ENCODE measurements at places on chromosomes 12 and 14.
A peak's percentile ranks its signal among the peaks of the same experiment; 100 is the strongest.

- DNase-seq = no peak
Observed at GRCh38 chr12:76013603-76014002, 18.0 kb downstream of the PHLDA1 start.

- DNase-seq = no peak
Observed at GRCh38 chr12:70247653-70248199, 4.5 kb downstream of the CNOT2 start.

DNA sequence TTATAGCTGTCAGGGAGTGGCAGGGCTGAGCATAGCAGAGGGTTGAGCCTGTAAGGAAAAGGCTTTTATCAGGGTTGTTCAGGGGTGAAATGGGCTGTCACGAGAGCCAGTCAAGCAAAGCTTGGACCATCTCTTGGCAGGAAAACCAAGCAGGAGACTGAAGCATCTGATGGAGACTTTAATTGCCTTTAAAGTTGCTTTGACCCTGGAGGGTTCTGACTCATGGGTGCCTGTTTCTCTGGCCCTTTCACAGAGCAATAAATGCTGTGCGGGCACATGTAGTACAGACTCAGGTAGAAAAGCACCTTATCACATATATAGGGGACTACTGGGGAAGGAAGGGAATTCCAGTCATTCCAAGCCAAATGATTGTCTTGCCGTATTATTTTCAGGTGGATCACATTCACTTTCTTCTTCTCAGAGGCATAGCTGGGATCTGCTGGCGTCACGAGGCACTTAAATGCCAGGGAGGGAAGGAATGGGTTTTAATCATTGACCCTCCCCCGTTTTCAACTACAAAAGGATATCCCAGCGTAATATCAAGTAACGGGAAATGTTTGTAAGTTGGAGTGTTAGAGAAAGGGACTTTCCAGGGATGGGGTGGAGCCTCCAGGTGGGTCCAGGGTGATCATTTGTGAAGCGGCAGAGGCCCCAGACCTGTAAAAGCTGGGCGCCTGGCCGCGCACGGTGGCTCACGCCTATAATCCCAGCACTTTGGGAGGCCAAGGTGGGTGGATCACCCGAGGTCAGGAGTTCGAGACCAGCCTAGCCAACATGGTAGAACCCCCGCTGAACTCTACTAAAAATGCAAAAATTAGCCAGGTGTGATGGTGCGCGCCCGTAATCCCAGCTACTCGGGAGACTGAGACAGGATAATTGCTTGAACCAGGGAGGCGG, 34.9 kb downstream of the PLEKHD1 start:
- DNase-seq = no peak

GRCh38 chr14:23167116-23167847, 16.2 kb downstream of the SLC7A8 start:
- DNase-seq = no peak

DNA sequence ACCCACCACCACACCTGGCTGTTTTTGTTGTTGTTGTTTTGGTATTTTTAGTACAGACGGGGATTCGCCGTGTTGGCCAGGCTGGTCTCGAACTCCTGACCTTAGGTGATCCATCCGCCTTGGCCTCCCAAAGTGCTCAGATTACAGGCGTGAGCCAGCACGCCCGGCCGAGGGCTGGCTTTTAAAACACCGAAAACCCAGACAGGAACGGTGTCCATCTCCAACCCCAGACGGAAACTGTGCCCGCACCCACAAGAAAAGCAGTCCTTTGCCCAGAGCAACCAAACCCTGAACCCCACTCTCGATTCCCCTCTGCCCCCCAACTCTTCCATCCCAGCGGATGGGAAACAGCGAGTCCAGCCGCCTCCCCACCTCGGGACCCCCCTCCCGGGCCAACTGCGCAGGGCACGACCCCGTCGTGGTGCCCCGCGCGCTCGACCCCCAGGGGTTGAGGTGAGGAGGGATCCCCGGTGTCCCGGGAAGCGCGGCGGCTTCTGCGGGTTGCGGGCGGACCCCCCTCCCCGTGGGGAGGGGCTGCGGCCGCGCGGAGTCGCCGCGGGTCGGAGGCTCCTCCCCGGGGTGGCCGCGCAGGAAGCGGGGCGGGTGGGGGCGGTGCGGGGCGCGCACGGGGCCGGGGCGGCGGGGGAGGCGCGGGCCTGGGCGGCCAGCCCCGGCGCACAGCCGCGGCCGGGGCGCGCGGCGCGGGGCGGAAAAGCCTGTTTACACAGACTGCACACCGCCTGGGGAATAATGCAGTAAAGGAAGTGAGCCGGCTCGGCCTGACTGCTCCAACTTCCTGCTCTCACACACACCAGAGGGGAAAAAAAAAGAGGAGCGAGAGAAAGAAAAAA, at the start of gene ELK3:
ELK3 (plus strand) TSS at position 651 of the 851 bp plus-strand sequence.
- DNase-seq = no peak

- DNase-seq = no peak
Observed at GRCh38 chr12:40832668-40833067, 140.4 kb downstream of the CNTN1 start.

- DNase-seq = no peak
Observed at GRCh38 chr14:98341211-98341610, 930.8 kb downstream of the BCL11B start.

DNA sequence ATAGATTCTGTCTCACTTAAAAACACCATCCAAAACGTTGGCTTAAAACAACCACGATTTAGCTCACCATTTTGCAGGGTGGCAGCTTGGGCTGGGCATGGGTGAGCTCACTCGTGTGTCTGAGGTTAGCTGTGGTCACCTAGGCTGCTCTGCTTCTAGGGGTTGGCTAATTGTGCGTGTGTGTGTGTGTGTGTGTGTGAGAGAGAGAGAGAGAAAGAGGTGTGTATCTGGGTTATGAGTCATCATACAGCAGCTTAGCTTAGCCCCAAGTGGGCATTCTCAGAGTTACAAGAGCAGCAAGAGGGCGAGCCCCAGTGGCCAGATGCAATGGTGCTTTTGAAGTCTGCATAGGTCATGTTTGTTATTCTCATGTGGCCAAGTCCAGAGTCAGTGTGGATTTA, 6.0 kb downstream of the FBXW8 start:
- peak; percentile 50 for DNase-seq

DNA sequence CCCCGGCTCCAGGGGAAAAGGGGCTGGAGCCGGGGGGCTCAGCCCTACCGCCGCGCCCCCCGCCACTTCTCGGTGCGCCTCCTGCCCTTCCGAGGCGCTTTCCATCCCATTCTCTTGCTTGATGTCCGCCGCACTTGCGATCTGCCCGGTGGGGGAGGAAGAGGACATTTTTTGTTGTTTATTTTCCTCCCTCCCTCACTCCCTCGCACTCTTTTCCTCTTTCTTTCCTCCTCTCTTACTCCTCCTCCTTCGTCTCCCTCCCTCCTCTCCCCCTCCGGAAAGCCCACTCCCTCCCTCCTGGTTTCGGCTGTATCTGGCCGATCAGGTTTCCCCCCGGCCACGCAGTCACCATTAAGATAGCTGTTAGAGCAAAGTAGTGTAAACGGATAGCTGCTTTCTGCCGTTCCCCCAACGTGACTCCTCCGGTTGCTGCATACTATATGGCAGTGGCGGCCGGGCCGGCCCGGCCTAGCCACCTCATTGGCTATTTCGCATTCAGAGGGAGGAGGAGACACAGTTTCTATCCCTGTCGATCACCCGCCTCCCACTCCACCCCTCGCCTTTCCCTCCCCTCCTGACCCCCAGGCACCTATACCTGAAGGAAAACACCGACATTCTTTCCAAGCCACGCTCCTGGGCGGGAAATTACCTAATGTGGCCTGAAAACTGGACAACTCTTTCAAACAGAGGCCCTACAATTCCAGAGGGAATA, at the start of gene SIX4:
SIX4 (minus strand) TSS at position 445 of the 712 bp plus-strand sequence; CDS start at position 168, 277 bp downstream.
- no peak for DNase-seq

DNA sequence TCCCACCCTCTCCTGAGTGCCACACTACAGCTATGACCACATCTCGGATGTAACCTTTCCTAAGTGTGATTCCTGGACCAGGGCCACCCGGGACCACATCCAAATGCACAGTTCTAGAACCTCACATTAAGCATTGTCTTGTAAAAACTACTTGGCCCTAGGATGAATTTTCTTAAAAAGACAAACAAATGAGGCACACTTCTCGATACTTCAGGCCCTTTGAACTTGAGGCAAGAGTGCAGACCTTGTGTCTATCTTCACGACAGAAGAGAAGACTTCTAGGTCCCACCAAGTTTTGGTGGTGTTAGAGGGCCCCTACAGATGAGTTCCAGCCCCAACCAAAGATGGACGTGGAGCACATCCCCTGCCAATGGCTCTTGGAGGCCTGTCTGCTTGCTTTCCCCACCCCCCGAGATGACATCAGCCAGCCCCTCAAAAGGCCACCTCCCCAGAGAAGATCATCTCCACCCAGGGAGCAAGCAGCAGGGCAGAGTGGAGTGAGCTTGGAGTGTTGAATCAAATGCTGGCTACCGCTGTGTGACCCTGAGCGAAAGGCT, 9.3 kb downstream of the ISCU start:
- no peak for DNase-seq

DNA sequence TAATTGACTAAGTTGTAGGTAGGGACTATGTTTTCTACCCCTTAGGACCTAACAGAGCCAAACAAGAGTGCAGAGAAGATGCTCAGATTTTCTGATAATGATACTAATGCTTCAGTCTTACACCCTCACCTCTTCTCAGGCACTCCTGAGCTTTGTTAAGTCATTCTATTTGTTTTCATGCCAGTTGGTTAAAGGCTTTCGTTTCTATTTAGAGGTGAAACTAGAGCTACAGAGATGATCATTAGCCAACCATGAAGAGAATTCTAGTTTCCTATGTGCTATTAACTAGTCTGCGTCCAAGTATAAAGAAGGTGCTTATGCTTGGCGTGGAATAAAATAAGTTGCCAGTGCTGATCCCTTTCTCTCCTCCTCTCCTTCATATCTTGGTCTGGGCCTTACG, 34.6 kb upstream of the PYGL start:
- DNase-seq = no peak

GRCh38 chr12:89225808-89226411, 126.4 kb downstream of the DUSP6 start:
- DNase-seq = peak; percentile 30

DNA sequence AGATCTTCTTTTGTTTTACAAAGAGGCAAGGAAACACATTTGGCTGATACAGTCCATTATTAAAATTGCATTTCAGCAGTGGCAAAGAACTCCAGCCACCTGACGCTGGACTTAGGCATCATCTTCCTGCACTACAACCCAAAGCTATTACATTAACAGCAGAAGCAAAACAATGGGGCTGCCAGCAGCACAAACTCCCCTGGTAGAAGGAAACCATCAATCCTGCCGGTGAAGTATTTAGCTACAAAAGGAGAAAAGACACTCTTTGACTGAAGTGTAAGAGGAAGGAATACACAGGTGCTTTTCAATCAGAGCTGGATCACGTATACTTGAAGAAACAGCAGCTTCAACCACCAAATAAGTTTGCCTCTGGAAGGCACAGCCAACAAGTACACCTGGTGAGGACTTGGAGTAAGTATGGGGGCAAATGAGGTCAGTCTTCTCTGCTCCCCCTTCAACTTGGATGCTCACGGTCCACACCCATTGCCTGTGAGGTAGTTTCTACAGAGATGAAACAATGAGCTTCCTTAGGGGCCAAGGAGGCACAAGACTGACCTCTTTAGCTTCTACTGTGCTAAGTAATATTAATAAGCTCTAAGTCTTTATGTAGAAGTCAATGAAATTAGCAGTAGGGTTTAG, 125.9 kb upstream of the FOXN3 start:
- no peak for DNase-seq

DNA sequence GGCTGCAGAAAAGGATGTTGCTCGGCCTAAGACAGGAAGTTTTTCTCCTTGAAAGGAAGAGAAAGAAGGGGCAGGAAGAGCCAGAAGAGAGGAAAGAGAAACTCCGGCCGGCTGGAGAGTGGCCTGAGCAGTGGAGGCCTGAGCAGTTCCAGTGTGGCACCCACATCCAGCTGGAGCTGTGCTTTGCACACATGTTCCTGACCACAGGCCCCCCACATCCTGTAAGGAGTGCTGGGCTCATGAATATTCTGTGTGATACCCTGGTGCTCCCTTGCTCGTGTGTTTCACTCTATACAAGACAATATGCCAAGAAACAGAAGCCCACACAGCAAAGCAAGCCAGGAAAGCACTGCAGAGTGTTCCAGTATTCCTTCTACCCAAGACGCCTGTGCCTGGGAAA, 27.1 kb downstream of the POLE start:
- no peak for DNase-seq

DNA sequence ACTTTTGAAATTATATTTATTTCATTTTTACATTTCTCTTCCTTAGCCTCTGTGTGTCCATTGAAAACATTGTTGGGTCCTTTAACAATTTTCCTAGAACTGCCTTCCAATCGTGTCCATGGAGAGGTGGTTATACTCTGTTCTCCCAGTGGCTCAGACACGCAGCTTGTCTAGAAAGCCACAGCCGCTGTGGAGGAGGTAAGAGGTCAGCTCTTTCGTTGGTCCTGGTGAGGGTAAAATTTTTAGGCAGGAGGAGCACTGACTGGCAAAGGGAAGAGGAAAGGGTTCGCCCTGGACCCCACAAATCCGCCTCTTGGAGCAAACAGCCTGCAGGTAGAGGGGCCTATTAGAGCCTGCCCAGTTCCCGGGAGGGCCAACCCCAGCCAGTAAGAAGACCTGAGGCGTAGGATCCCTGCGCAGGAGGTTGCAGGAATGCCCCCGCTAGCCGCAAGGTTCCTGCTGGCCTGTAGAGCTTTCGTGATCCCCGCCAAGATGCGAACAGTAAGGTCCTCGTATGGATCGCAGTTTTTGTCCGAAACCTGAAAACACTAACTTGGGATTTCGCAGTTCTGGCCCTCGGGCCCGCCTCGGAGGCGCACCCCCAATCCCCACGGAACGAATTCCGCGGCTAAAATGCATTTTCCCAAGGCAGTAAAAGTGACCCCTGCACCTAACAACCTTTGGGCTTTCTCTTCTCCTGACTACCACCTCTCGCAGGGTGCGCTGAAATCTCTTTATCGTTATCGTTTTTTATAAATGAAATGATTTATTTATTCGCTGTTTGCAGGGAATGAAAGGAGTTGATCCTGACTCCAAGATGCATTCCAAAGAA, 7.5 kb upstream of the PAX9 start:
- no peak for DNase-seq

- DNase-seq = no peak
Observed at GRCh38 chr12:60308366-60308991, 712.6 kb downstream of the SLC16A7 start.

- no peak for DNase-seq
Observed at GRCh38 chr12:3119192-3119755, 42.1 kb downstream of the TSPAN9 start.

Data from stimulated activated CD4-positive, alpha-beta T cell treated with anti-CD3 and anti-CD28 coated beads, Interleukin-4, amount 100 ng/mL, for 48 hours (primary cell).